Kidney epithelial cell (primary cell): ENCODE measurements at places on chromosomes 12 and 14. TPM values are rescaled to one million over a fixed set of nuclear protein-coding genes. Genes with fewer than 3 reads are reported as not detected.

DNA sequence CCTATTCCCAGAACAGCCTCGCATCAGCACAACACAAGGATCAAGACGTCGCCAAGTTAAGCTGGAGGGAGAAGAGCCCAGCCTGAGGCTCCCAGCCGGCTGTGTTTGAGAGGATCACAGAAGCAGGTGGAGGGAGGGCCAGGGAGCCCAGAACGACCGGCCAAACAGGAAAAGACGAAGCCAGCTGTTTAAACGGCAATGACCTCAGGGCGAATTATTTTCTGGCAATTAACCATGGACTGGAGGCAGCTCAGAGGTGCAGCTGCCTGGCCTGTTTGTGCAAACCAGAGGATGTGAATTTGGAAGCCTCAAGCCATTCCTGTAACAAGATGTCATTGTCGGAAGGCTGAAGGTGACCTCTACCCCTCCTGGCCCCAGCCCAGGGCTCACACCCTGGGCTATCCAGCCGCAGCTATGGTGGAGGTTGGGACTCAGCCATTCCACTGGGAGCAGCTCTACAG is 175.8 kb upstream of the PRMT8 start:
- DNase-seq = no peak

- DNase-seq = no peak
Observed at GRCh38 chr14:61192989-61193388, 88.1 kb downstream of the TMEM30B start.

- DNase-seq = no peak
Observed at GRCh38 chr14:59200195-59200594, 11.7 kb downstream of the DAAM1 start.

GRCh38 chr12:93880853-93881522 is 203.8 kb downstream of the CRADD start:
- no peak for DNase-seq

DNA sequence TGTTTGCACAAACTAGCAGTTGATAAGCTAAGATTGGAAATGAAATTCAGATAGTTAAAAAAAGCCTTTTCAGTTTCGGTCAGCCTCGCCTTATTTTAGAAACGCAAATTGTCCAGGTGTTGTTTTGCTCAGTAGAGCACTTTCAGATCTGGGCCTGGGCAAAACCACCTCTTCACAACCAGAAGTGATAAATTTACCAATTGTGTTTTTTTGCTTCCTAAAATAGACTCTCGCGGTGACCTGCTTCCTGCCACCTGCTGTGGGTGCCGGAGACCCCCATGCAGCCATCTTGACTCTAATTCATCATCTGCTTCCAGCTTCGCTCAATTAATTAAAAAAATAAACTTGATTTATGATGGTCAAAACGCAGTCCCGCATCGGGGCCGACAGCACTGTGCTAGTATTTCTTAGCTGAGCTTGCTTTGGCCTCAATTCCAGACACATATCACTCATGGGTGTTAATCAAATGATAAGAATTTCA is 335.6 kb downstream of the TMEM121 start:
- no peak for DNase-seq

DNA sequence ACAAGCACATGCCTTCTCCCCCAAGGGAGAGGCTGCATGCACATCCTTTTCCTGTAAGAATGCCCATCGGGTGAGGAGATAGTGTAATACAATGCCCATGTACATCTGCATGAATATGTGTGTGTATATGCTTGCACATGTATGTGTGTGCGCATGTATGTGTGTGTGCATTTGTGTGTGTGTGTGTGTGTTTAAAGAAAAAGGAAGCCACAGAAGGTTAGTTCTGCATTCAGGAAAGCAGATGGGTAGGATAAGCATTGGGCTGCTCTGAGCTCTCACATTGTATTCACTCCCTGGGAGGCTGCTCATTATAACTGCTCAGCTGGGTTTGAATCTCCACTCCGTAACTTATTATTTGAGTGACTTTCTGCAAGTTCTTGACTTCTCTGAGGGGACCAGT is 74.3 kb downstream of the GALNT8 start:
- DNase-seq = no peak

DNA sequence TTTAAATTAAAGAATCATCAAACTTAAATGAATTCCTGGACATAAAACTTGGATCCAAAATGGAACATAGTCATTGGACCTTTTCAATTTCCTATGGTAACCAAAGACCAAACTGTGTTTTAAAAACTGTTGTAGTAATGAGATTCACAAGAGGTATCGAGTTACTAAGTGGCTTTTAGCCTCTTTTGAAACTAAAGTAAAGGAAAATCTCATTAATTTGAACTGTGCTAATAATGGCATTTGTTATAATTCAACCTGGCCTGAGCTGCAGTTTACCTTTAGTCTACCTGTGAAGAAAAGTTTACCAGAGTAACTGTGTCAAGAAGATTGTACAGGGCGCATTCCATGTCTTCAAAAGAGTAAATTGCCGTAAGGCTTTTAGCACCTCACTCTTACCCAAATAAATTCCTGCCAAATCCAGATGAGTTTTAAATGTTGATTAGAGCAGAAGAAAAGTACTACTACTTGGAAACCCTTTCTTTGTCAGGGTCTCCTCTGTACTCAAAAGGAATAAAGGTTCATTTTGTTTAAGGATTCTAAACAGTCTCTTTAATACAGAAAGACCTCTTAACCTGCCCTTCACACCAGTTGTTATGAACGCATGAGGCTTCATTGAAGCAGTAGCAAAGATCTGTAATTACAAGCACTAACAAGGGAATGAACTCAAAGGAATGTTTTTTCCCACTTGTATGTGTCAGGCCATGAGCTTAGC is 17.1 kb upstream of the MED13L start:
- DNase-seq = no peak

GRCh38 chr14:31544816-31545215 is 16.4 kb upstream of the NUBPL start:
- no peak for DNase-seq

- DNase-seq = no peak
Observed at GRCh38 chr12:17035372-17035771, 429.4 kb upstream of the LMO3 start.

GRCh38 chr12:121018860-121019617 is 2.8 kb upstream of the C12orf43 start:
- DNase-seq = no peak

CMA1 gene
- not detected in 2 replicates for total RNA-seq

TAS2R46 gene
- total RNA-seq = 0.33 and 0.41 TPM in 2 replicates

MYO1H gene
- not detected in 2 replicates for total RNA-seq

MAP1LC3B2 gene
- 1.2 and 1.5 TPM in 2 replicates for total RNA-seq
